Tracheal epithelial cell (primary cell): ENCODE measurements at places on chromosomes 11 and 22. TPM values are rescaled to one million over a fixed set of nuclear protein-coding genes. Genes with fewer than 3 reads are reported as not detected.

Gene MPPED2
- total RNA-seq, result not detected in 2 replicates

Gene HPX
- 0.85 TPM in 1 of 2 replicates, not detected in the other for total RNA-seq

Gene LARGE2
- 8.2 and 11.7 TPM in 2 replicates for total RNA-seq

Gene MMP12
- not detected in 2 replicates for total RNA-seq

Gene MS4A12
- not detected in 2 replicates for total RNA-seq

Gene DEPDC7
- 1.4 and 1.7 TPM in 2 replicates for total RNA-seq

Gene FOXRED2
- total RNA-seq, result 2.2 and 3.4 TPM in 2 replicates

Gene MN1
- 2.6 and 2.9 TPM in 2 replicates for total RNA-seq

Gene DCUN1D5
- total RNA-seq, result 94.2 and 96.9 TPM in 2 replicates

Gene SLC43A3
- total RNA-seq, result 3.8 and 23.4 TPM in 2 replicates

Gene SMIM35
- total RNA-seq, result under 0.01 TPM in 1 of 2 replicates, not detected in the other

Gene UCP2
- total RNA-seq, result 4.3 TPM in 1 of 2 replicates, not detected in the other

Gene OR52I2
- total RNA-seq, result under 0.01 TPM in 1 of 2 replicates, not detected in the other
